Small intestine (tissue), 16 donors: ENCODE measurements at places on chromosomes 2 and 18.

GRCh38 chr2:64192664-64193105, 48.5 kb upstream of the PELI1 start:
- DNase-seq = no peak

GRCh38 chr2:138676619-138677021, 103.6 kb downstream of the NXPH2 start:
- no peak for DNase-seq

GRCh38 chr2:55001716-55002115, 48.5 kb downstream of the RTN4 start:
- DNase-seq = no peak

DNA sequence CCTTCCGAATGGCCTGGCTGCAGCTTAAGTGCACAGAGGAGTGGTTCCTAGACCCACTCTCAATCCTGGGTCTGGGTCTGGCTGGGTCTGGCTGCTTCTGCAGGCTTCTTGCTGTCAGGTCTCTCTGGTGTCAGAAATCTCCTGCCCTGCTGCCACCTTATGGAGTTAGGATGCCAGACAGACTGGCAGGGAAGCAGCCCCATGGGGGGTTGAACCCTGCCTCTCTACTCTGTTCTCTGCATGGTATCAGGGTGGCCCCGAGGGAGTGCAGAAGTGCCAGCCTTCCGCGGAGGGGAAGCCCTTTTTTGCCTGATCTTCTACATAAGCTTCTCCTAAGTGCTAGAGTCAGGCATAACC, 89.4 kb downstream of the ZCCHC2 start:
- no peak for DNase-seq

DNA sequence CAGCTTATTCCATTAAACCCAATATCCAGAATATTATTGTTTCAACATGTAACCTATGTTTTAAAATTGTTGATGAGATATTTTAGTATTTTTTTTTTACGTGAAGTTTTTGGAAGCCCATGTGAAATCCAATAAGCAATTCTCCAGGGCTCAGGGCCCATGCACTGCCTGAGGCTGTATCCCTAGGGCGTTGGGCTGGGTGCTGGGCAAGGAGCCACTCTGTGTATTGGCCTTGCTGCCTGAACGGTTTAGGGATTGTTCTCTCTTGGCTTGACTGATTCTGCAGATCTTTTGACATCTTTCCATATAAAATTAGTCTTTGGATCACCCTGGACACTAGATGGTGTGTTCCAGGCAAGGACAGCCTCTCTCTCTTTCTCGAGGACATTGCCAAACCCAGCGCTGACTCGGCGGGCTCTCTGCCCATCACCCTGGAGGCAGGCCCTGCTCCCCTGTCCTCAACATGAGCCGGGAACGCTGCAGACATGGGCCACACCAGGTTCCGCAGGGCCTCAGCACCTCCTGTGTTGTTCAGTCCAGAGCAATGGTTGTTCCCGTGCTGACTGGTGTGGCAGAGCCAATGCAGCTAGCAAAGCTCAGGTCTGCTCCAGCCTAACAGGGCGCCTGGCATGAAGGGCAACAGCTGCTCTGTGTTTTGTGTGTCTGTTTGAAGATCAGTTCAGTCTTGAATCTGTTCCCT, 163.0 kb downstream of the SEPTIN10 start:
- DNase-seq = no peak

DNA sequence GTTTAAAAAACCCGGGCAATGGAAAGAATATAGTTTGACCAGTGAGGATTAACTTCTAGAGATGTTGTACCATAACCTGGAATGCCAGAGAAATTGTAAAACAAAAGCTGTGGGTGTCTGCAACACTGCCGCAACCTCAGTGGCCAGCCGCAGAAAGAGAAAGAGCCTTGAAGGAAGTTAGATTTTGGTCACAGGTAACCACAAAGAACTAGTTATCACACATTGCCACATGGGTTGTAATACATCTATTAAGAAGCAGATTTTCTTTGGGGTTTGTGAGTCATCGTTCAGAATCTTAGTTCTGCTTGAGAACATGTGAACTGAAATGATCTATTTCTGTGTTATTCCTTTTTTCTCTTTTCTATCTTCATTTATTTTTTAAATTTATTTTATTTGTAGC, 222.9 kb upstream of the AGAP1 start:
- DNase-seq = no peak

DNA sequence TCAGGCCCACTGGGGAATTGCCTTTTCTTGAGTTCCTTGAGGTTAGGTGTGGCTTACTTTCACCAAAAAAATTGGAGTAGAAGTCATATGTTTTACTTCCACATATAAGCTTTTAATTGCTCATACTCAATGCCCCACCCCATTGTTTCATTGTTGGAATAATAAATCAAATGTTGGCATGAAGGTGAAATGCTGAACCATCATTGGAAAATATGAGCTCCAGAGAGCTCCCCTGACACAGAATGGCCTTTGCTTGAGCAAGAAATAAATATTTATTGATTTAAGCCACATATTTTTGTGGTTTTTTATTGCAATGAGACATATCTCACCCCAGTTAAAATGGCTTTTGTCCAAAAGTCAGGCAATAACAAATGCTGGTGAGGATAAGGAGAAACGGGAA, 167.3 kb upstream of the SRD5A2 start:
- DNase-seq = no peak

GRCh38 chr2:97806738-97807618, 93.6 kb downstream of the ZAP70 start:
- DNase-seq = peak; percentile 84

DNA sequence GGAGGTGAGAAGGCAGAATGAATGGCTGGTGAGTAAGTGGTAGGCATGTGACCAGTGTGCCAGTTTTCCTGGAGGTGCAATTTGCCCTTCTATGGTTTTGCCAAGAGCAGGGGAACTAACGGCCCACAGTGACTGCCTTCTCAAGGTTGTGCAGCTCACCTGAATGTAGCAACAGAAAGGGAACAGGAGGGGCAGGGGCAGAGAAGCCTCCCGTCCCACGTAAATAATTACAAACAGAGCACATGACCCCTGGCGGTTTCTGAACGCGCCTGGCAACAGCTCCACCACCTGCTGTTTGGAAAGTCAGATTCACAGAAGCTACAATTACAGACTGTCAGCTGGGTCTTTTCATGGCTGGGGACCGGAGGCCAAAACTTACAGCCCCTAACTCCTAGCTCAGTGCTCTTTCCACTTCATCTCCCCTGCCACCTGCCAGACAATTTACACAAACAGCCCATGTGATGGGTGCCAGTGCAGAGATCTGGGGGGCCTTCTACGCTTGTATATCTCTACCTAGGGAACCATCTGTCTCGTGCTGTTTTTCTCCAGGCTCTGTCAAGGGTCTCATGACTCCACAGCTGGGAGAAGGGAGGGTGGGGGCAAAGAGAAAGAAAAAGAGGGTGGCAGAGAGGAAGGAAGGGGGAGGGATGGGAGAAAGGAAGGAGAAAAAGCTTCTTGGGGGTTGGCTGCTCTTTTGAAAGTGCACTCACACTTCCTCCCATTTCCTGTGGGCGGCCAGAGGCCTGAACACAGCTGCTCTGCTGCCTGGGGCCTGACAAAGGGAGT, 69.6 kb downstream of the POLR1A start:
- DNase-seq = peak; percentile 52

GRCh38 chr2:175827856-175828255, 174.2 kb downstream of the LNPK start:
- no peak for DNase-seq

DNA sequence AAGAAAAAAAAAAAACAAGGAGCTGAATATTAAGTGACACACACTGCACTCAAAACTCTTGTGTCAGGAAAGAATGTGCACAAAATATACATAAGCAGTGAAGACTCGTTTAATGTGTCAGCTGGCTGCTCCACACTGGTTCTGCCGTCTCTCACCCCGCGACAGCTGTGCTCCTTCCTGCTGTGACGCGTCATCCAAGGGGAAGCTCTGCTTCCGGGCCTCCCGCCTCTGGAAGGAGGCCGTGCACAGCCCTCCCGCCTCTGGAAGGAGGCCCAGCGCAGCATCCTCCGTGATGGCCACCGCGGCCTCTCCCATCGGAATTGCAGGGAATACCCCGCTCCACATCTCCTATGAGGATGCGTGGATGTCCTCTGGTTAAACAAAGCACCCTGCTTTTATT, 151.0 kb downstream of the HDAC4 start:
- no peak for DNase-seq

DNA sequence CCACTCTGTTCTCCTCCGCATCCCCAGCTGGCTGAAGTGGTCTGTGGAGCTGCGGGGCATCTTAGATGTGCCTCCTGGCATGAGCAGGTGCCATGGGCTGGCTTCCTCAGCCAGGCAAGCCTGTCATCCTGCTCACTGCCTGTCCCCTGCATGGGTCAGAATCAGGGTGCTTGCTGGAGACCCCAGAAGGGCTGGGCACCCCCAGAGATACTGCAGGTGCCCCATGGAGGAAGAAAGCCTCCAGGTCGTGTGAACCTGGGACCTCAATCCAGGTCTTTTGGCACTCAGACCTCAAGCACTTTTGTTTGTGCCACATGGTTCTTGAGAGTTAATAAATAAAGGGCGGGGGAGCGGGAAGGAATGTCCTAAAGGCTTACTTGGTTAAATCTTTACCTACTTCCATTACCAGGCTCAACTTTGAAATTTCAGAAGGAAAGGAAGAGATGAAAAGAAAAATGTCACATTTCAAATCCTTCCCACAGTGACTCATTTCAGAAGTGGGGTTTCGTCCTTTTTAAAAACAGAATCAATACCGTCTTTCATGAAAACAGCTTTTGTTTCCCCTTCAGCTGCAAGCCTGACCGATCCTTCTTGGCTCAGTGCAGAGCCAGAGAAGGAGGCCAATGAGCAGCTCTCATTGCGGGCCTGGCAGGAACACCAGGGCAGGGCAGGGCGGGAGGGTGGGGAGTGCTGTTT, 69.9 kb downstream of the RHOB start:
- DNase-seq = no peak

- no peak for DNase-seq
Measured at GRCh38 chr2:126766295-126766968, 110.5 kb downstream of the GYPC start.

DNA sequence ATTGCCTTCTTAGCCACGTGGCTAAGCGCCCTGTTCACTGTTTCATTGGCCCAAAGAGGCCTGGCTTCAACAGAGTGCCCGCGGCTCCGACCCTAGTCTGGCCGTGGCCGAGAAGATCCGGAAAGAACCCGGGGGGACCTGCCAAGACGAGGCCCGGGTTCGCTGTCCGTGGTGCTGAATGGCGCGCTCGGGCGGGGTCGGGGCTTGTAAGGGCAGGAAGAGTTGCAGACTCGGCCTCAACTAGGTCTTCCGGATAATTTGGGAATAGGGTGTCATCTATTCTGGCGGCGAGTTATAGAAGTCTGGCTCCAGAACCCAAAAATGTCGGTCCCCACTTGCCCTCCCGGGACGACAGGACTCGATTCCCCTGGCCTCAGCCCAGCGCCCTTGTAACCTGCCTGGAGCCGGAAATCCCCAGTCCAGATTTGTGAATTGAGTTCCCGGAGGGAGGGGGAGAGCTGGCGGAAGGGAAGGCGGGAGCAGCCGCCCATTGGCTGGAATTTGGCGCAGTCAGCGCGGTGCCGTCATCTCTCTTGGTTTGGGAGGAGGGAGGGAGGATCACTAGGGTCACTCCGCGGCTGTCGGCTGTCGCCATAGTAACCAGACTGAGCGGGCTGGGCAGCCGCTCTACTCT, 3.5 kb downstream of the CDK5R2 start:
- DNase-seq = no peak

DNA sequence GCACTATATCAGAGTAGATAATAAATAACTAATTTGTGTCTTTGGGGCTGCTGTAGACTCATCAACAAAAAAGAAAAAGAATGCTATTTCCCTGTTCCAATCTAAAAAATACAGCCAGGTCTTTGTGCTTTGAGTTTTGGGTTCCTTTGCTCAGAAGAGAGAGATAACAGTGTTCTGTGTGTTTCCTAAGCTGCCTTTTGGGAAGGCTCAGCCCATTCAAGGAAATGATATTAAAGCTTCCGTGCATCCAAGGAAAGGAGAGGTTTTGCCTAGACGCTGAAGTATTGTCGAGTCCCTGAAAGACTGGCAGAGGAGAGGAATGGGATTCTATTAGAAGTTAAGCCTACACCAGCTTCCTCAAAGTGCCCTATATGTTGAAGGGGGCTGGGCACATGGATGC, 25.8 kb upstream of the LRP2 start:
- no peak for DNase-seq

GRCh38 chr2:240936106-240936505, 30.0 kb downstream of the CROCC2 start:
- no peak for DNase-seq

DNA sequence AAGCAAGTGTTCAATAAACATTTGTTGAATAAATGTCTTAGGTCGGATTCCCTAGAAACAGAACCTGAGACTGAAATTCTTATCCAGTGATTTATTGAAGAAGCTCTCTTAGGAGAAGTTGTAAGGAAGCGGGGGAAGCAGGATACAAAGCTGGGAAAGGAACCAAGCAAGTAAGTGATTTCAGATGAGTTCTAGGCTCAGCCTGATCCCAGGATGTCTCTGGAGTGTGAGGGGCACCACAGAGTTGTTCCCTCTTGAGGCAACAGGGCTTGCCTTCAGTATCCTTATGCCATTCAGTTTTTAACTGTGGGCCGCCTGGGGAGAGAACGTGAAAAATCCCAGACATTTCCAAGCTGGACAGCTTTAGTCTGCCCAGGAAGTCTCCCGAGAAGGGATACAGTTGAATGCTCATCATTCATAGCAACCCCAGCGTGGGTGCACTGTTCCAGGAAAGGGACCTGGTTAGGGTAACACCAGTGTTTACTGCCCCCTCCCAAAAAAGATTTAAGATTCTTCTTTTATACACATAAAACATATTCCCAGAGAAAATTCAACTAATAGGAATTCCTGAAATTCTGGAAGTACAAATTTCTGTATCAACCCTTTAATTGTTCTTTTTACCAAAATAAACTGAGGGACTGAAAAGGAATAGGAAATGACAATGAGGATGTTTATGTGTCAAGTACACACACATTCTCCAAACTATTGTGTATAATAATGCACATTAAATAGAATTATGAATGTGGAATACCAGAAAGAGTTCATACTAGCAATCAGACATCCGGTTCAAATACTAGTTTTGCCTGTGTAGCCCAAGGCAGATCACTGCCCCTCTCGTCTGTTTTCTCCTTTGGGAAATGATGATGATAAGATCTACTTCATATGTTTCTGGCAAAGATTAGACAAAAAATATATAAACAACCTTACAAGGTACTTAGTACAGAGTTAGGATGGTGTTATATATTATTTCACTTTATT, 592.1 kb upstream of the CDH2 start:
- DNase-seq = no peak

DNA sequence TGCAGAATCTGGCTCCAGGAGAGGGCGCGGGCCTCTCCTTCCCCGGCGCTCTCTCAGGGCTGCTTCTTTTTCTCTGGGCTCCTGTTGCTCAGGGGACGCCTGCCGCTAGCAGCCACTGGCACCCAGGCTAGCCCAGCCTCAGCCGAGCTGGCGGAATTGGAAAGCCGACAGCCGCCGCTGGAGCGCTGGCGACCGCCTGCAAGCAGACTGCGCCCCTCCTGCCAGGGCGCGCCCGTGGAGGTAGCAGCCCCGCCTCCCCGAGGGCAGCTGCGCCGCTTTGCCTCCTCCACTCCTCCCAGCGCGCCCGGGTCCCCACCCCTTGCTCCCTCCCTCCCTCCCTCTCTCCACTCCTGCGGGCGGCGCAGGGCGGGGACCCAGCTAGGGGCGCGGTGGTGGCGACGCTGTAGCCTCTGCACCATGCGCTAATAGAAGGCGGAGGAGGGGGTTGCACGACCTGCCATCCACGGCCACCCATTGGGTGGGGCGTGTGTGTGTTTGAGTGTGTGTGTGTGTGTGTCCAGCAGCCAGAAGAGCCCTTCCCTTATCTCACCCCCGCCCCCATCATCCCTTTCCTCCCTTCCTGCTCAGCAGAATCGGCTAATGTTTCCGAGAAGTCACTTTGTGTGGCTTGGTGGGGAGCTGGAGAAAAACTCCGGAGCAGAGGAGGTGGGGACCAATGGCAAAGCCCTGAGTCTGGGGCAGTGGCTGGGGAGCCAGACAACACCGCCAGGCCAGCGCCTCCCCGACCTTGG, at the start of gene SCN9A:
TSS of gene SCN9A (minus strand) at position 209 of the 752 bp plus-strand sequence. CDS start 64,188 bp downstream, outside the sequence.
- DNase-seq = peak; percentile 73
